ENCODE measurements at places on chromosomes 1 and 21.

DNA sequence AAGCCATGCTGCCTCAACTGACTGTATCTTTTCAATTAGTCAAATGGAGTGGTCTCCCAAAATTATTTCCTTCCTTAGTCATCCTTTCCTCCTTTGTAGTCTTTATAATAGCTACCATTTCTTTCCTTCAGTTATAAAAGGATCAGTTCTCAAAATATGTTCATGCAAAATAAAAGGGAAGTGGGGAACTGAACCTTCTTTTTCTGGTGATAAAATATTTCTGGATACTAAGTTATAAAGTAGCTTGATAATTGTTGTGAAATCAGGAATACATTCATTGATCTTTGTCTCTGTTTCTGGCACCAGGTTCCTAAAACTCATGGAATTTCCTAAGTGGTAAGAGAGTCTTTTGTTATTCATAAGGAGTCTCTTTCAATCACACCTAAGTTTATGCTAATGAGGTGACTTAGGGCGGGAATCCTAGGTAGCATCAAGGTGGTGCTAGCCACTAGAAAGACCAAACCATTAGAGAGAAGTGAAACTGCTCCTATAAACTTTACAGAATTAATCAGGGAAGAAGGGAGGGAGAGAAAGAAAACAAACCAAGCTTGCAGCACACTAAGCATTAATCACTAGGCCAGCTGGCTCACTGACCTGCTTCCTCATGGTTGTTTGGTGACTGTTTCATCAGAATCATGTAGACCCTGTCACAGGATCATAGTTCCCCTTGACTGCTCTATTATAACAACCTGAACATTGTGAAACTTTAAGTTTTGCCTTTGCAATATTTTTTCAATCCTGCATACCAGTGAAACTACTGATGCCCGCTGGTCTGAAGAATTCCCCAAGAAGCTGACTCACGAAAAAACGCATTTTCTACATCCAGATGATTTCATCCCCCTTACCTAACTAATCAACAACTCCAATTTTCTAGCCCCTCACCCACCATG lies 161.6 kb upstream of the PTBP2 start:
- DNase-seq, result no peak

DNA sequence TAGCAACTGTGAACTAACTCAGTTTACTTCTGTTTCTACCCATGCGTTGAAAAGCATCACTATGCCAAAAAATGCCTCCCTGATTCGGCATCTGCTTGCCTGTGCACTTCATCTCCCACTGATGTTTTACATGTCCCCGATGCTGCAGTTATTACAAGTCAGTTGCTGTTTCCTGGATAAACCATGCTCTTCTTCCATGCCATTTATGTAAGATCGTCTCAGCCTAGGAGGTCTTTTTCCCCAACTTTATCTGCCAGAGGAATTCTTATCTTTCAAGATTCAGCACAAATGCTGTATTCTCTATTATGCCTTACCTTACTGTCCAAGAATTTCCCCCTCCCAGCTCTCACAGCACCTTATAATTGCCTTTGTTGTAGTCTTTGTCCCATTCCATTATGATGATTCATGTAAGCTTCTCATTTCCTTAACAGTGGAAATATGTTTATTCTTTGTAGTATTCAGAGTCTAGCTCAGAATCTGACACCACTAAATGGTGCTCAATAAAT lies 30.0 kb downstream of the PRKACB start:
- DNase-seq, result no peak

DNA sequence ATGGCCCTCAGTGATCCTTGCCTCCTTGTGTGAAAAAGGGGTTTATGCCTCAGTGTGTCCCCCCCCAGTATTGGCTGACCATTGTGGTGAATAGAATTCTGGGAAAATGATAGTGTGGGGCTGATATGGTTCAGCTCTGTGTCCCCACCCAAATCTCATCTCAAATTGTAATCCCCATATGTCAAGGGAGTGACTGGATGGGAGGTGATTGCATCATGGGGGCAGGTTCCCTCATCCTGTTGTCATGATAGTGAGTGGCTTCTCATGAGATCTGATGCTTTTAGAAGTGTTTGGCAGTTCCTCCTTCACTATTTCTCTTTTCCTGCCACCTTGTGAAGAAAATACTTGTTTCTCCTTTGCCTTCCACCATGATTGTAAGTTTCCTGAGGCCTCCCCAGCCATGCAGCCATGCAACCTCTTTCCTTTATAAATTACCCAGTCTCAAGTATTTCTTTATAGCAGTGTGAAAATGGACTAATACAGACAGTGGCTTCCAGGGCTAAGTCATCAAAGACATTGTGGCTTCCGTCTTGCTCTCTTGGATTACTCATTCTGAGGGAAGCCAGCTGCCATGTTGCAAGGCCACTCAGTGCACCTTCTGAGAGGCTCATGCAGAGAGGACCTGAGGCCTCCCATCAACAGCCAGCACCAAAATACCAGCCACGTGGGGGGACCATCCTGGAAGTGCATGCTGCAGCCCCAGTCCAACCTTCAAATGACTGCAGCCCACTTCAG lies 40.6 kb upstream of the SOD1 start:
- DNase-seq, result no peak

- DNase-seq, result no peak
Measured at GRCh38 chr21:27021046-27021445, 54.2 kb upstream of the ADAMTS5 start.

GRCh38 chr1:13487143-13487868 lies 26.5 kb downstream of the LRRC38 start:
- peak; percentile 86 for DNase-seq

GRCh38 chr1:3094863-3095780 lies 26.1 kb downstream of the PRDM16 start:
- DNase-seq, result no peak

DNA sequence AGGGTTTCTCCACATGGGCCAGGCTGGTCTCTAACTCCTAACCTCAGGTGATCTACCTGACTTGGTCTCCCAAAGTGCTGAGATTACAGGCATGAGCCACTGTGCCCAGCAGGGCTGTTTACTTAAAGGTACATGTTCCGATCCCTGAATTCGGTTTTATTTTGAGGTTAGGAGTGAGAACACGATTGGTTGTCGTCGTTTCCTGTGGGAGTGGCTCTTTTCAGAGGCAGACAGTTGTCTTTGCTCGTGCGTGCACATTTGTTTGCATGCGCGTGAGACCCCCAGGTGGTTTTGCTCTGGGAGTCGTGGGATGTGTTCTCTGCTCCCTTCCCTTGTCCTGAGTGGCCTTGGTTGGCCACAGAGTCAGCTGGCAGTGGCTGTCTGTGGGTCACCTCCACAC lies 60.2 kb downstream of the SKI start:
- no peak for DNase-seq

- DNase-seq, result no peak
Measured at GRCh38 chr21:33403786-33404585, 773 bp downstream of the IFNGR2 start.

DNA sequence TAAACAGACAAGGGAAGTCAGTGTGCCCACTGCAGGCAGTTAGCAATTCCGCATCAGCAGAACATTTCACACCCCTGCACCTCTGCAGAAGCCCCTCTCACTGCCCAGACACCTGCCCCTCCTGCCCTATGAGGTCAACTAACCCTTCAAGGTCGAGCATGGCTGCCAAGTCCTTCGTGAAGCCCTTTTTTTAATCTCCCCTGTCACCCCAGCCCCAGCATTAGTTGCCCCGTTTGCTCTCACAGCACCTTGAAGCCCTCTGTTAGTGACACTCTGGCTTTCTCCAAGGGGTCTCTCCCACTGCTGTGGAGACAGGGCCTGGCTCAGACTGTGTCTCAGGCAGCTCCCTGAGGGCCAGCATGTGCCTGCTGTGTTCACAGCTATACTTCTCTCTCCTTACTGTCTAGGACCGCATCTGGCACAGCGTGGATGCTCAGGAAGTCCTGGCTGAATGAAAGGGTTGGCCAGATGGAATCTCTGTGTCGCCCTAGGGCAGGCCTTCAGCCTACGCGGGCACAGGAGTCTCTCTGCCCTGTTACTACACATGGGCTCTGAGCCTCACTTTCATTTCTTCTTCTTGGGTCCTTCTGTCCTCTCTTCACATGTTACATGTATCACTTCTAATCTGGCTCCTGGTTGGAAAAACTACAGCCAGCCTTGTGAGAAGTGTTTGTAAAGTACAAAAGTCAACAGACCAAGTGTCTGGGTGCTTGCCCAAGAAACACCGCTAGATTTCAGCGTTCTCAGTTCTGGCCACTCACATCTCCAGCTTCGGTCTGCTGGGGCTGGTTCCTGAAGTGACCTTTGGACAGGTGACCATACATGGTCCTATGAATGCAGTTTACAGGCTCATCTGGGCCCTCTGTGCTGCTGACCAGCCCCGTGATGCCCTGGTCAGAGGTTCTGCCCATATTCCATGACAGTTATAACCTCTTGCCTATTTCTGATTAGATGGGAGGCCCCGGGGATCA lies 19.7 kb downstream of the SLC2A1 start:
- no peak for DNase-seq

- no peak for DNase-seq
Measured at GRCh38 chr1:151326619-151327222, 495 bp downstream of the PI4KB start.

DNA sequence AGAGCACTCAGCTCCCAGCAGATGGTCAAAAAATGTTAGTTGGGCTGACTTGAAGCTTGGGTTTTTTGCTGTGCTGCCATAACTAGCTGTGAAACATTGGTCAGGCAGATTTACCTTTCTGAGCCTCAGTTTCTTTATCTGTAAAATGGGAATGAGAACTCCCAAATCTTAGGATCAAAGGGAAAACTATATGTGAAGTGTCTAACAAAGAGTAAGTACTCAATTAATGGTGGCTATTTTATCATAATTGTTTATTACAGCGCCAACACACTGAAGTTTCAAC lies 164.2 kb upstream of the POU3F1 start:
- DNase-seq, result no peak

DNA sequence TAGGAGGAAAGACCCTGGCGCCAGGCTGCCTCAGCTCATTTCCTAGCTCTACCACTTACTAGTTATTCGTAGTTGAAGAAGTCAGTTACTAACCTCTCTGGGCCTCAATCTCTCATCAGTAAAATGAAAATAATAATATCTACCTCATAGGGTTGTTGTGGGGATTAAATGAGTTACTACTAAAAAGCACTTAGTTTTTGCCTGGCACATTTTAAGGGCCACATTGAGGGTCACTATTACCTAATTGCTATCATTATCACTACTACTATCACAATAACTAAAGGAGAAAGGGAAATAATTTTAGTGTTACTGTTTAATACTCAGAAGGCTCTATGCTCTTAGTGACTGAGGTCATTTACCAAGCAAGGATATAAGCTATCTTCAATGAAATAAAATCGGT lies 25.0 kb downstream of the TRIT1 start:
- peak; percentile 51 for DNase-seq

GRCh38 chr21:36044056-36044455 lies 16.3 kb downstream of the SETD4 start:
- no peak for DNase-seq

GRCh38 chr1:26335774-26336476 lies 18.0 kb downstream of the CRYBG2 start:
- DNase-seq, result peak; percentile 42

DNA sequence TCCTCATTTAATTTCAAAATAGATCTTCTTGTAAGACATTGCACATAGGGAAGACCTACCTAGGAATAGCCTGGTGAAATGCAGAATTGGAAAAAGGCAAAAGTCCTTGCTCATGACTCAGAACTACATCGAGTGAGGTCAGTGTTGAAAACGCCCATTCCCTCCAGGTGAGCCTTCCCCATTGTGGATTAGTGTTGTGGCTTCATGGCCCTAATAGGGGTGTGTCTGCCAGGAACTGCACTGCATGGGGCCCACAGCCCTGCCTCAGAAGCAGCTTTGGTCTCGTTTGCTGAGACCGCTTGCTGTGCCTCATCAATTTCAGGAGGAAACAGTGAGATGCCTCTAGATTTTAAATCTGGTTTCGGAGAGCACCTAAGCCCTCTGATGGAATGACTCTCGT lies 17.0 kb downstream of the TFF3 start:
- no peak for DNase-seq

GRCh38 chr21:19731251-19731650 lies 1267.0 kb upstream of the NCAM2 start:
- DNase-seq, result no peak

GRCh38 chr1:235339746-235340145 lies 11.4 kb downstream of the GGPS1 start:
- DNase-seq, result no peak

GRCh38 chr1:114216431-114217173 lies 62.9 kb upstream of the SYT6 start:
- no peak for DNase-seq

All from NCI-H510A (cell line).